KBM-7 (cell line): ENCODE measurements at places on chromosomes 2 and 18.
A peak's percentile ranks its signal among the peaks of the same experiment; 100 is the strongest.

DNA sequence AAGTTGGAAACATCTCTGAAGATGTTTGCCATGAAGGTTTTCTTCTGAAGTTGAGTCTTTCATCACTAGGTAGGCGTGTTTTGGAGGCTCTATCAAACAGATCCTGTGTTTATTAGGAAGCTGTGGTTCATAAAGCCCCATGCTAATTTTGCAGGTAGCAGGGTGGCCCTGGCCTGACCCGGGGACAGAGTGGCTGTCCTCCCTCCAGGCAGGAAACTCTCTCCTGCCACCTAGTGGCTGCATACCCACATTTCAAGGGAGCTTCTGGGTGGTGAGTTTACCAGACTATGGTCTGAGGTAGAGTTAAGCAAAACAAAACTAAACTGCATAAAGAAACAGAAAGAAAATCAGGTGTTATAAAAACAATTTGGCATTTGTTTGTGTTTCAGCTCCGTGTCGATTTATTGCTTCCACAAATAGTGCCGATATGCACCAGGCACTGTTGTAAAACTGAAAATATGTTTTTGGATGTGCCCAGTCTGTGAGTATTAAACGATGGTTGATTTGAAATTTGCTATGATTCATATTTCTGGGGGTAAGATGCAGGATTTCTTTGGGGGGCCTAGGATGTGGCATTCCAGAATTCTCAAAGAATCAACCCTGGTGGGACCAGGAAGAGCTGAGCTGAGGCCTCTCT, 26.0 kb upstream of the IL37 start:
- DNase-seq = peak; percentile 75

- DNase-seq = peak; percentile 65
Observed at GRCh38 chr2:128318776-128319464, at the start of gene HS6ST1. Gene HS6ST1 (minus strand): TSS chr2:128318868. CDS start chr2:128318563, 305 bp downstream.

- no peak for DNase-seq
Observed at GRCh38 chr2:120576509-120577474, 158.9 kb upstream of the GLI2 start.

DNA sequence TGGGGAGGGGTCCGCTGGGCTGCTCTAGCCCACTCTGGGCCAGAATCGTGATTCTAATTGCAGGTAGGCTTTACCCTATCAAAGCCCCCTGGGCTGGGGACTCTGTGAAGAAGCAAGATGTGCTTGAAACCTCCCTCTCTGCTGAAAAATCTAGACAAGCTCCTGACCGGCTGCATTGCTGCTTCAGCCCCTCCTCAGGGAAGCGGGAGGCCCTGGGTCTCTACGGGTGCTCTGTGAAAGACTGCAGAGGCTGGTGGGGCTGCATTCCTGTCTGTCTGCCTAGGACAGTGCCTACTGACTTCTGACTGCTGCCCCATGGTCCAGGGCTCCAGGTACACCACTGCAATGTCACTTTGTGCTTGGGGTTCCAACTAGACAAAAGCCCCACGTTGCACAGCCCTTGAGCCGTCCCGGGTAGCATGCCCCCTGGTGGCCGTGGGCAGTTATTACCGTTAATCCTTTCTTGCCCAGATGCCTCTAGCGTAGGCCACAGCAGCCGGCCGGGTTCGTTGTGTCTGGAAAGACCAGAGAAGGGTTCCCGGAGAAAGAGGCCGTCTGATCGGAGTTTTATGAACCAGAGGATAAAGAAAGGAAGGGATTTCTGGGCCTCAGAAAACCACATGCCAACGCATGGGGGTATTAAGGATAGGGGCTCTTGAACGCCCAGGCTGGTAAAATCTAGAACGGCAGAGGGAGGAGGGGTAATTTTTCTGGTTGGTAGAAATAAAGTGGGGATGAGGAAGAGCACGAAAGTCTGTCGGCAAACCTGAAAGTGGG, 15.9 kb upstream of the C1QL2 start:
- peak; percentile 53 for DNase-seq

- no peak for DNase-seq
Observed at GRCh38 chr2:40168546-40168945, 283.3 kb downstream of the SLC8A1 start.

GRCh38 chr2:9556121-9556743, 602 bp upstream of the ADAM17 start:
- DNase-seq = peak; percentile 37

DNA sequence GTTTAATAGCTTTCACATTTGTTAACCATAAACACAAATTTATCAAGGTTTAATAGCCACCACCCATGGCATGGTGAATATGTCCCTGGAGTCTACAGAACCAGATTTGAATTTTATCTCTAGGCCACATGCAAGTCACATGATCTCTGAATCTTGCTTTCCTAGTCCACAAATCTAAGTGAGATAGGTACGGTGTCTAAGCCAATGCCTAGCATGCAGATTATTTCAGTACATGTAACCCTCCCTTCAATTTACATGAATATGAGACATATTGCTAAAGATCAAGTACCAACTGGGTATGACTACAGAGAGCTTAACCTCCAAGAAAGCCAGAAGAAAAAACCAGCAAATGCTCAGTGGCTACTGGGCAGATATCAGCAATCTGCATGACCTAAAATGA, 10.0 kb downstream of the ZNF24 start:
- DNase-seq = no peak

DNA sequence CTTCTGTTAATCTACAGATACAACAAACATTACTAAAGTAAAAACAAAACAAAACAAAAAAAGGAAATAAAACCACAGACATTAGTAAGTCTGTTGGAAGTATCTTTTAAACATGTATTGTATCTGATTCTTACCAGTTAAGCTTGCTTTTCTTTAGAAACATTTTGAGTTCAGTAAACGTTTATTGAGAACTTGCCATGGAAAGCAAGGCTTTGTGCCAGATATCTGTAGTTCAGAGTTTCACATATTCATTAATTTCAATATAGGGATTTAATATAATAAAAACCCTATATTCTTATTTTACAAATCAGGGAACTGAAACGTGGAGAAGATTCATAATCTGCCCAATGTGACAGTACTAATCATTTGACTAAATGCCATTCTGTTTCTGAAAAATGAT, 1101.0 kb upstream of the GYPC start:
- DNase-seq = no peak

- no peak for DNase-seq
Observed at GRCh38 chr2:219446101-219446504, 11.5 kb downstream of the SPEG start.

GRCh38 chr2:46119453-46119852, 177.8 kb upstream of the EPAS1 start:
- no peak for DNase-seq

- DNase-seq = no peak
Observed at GRCh38 chr2:54801352-54801751, 77.9 kb downstream of the EML6 start.

GRCh38 chr2:112065966-112066365, 10.9 kb downstream of the TMEM87B start:
- no peak for DNase-seq

GRCh38 chr2:157466764-157467163, 22.9 kb upstream of the CYTIP start:
- peak; percentile 19 for DNase-seq

DNA sequence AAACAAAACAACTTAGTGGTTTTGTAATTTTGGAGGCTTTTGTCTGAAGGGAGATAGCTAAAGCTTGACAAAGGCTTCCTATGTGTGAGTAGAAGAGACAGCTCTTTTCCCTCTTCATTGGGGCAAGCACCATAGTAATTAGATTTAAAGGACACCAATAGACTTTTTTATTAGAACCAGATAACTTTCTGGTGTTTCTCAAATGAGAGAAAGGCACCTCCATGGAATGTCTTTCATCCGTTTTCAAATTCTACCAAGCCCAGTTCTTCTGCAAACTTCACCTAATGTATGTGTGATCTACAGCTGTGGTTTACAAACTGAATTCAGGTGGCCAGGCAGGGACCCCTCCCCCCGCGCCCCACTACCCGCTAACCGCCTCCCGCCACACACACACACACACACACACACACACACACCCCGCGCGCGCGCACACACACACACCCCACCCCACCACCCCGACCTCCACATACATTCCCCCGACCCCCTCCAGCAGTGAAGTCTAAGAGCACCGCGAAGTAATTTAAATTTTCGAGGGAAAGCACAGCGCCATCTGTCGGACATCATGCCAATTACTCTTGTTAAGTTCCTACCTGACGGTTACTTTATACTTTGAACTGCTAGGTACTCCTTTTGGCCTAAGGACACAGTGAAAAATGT, 31.6 kb upstream of the PPP1R1C start:
- DNase-seq = peak; percentile 67

DNA sequence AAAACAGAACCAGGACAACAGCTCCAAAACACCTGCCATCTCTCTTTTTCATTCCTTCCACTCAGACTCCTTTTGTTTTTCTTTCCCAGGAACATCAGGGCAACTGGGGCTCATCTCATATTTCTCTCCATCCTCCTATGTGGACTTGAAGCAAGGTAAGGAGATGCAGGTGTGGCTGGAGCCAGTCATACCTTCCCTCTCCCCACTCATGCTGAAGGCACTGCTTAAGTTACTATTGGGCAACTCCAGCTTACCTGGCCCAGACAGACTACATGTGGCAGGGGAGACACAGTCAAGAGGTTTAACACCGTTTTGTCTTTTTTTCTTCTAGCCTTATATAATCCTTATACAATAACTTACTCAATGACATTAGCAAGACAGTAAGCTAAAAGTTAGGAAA, 38.4 kb downstream of the LAMA1 start:
- DNase-seq = no peak

DNA sequence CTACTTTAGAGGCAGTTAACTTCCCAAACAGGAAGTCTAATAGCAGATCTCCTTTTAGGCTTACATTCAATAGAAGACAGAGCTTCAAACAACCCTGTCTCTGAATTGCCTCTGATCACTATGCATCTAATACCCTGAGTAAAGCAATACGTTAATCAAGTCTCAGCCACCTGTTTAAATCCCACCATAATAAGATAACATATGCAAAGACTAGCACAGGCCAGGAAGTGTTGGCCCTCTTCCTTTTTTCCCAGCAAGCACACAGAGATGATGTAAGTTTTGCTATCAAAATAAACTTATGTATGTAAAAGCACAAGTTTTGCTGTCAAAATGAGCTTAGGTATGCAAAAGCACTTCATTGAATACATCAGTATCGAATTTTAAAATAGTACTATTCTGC, 385.5 kb downstream of the RND3 start:
- DNase-seq = no peak
